CD4-positive, alpha-beta T cell (primary cell): ENCODE measurements at places on chromosomes 3 and 15.

- DNase-seq, result no peak
- no peaks in the 10 kb centered on the region for H3K4me1 ChIP-seq
- H3K27ac ChIP-seq, result no peak overlapping the region
- H3K36me3 ChIP-seq, result no peaks in the 10 kb centered on the region
- H3K27me3 ChIP-seq, result no peaks in the 10 kb centered on the region
These were observed 10.6 kb downstream of the HCN4 start for GRCh38 chr15:73357999-73358665.

DNA sequence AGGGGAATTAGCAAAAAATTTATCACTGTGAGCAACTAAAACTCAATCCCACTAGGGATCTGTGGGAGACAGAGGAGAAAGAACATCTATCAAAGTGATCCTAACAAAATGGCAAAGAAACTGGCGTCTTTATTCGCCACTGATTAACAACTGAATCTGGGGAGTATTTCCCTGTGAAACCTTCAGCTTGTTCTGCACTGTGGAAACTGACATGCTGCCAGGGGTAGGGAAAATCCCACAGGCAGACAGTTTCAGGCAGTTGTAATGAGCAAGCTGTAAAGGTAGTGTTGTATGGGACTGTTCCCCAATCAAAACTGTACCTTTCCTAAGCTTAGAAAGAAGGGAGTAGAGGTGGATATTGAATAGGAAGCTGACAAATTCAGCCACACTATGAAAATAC is 611.7 kb downstream of the VGLL3 start:
- no peaks in the 10 kb centered on the region for H3K36me3 ChIP-seq
- DNase-seq, result no peak
- no peaks in the 10 kb centered on the region for H3K4me1 ChIP-seq
- H3K27ac ChIP-seq, result no peak overlapping the region
- no peaks in the 10 kb centered on the region for H3K27me3 ChIP-seq

- no peak overlapping the region for H3K27ac ChIP-seq
- H3K27me3 ChIP-seq, result no peaks in the 10 kb centered on the region
- H3K36me3 ChIP-seq, result no peaks in the 10 kb centered on the region
- no peak for DNase-seq
- no peak overlapping the region for H3K4me3 ChIP-seq
These were observed 129.2 kb upstream of the CBLB start for GRCh38 chr3:105997800-105998526.

- DNase-seq, result no peak
- no peak overlapping the region for H3K4me3 ChIP-seq
- H3K36me3 ChIP-seq, result no peaks in the 10 kb centered on the region
- H3K27ac ChIP-seq, result no peak overlapping the region
- H3K27me3 ChIP-seq, result no peaks in the 10 kb centered on the region
- H3K4me1 ChIP-seq, result no peaks in the 10 kb centered on the region
These were observed 424.8 kb upstream of the TGFBR2 start for GRCh38 chr3:30181581-30181980.

DNA sequence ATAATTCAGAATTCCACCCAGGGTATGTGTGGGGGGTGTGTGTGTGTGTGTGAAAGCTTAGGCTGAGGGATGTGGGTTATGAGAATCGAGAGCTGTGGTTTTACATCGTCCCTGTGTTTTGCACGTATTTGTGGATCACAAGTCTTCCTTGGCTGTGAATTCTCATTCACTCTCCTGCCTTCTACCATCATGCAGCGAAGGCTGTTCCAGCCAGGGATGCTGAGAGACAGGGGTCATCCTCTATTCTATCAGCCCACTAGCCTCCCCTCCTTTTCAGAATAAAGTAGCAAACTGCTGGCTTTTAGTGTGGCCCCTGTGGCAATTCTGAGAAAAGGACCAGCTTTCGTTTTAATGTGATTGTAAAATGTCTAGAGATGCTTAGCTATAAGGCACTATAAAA is 460.6 kb upstream of the NR2F2 start:
- no peak for DNase-seq
- no peaks in the 10 kb centered on the region for H3K27me3 ChIP-seq
- H3K36me3 ChIP-seq, result no peaks in the 10 kb centered on the region
- no peak overlapping the region for H3K4me3 ChIP-seq

GRCh38 chr15:58309963-58310928 is 121.5 kb upstream of the LIPC start:
- DNase-seq, result no peak
- H3K27ac ChIP-seq, result no peak overlapping the region
- H3K36me3 ChIP-seq, result no peaks in the 10 kb centered on the region
- peaks cover 20% of the 10 kb centered on the region for H3K4me1 ChIP-seq

DNA sequence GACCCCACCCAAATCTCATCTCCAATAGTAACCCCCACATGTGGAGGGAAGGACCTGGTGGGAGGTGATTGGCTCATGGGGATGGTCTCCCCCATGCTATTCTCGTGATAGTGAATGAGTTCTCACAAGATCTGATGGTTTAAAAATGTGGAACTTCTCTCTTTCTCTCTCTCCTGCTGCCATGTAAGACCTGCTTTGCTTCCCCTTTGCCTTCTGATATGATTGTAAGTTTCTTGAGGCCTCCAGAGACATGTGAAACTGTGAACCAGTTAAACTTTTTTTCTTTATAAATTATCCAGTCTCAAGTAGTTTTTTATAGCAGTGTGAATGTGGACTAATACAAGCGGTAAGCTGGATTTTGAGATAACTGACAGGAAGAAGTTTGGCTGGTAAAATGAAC is 60.3 kb upstream of the MBNL1 start:
- H3K27ac ChIP-seq, result no peak overlapping the region
- no peak for DNase-seq

GRCh38 chr3:63656786-63657185 is 4.3 kb downstream of the SNTN start:
- no peak overlapping the region for H3K27ac ChIP-seq
- H3K4me1 ChIP-seq, result no peaks in the 10 kb centered on the region
- no peak for DNase-seq
- no peaks in the 10 kb centered on the region for H3K27me3 ChIP-seq
- H3K4me3 ChIP-seq, result no peak overlapping the region

DNA sequence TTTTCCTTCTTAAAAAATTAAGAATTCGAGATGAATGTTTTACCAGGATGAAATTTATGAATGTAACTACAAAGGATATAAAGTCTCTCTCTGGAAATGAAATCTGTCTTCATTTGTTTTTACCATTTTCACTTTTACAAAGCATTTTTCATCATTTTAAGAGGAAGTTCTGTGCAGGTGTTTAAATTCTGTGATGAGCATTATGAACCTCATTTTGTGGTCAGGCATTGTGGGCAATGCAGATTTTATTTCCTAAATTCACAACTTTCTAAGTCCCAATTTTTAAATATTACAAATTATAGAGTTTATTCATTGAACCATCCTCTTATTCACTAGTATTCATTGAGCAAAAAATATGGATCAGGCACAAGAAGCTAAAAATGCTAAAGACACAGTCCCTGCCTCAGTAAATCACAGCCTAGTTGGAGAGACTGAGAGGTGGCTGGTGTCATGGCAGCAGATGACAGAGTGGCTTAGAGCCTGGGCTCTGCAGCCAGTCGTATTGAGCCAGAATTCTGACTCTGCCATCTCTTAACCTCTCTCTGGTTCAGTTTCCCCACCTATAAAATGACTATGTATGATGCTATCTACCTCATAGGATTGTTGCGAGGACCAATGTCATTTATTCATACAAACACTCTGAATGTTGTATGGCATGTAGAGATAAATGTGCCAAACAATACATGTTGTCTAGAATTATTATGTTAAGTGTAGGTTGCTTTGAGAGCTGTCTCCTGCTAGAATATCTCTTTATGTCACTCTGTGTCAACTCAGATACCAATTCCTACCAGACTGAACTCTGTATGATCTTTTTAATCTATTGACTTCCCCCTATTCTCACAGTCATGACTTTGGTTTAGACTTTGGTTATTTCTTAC is 7.5 kb upstream of the TGFBR2 start:
- no peak overlapping the region for H3K4me3 ChIP-seq
- no peaks in the 10 kb centered on the region for H3K36me3 ChIP-seq
- DNase-seq, result no peak
- H3K27ac ChIP-seq, result no peak overlapping the region

GRCh38 chr3:12629560-12629959 is 34.4 kb downstream of the RAF1 start:
- H3K27me3 ChIP-seq, result no peaks in the 10 kb centered on the region
- no peak overlapping the region for H3K27ac ChIP-seq
- H3K36me3 ChIP-seq, result peaks cover 5% of the 10 kb centered on the region
- no peak overlapping the region for H3K4me3 ChIP-seq
- no peak for DNase-seq

DNA sequence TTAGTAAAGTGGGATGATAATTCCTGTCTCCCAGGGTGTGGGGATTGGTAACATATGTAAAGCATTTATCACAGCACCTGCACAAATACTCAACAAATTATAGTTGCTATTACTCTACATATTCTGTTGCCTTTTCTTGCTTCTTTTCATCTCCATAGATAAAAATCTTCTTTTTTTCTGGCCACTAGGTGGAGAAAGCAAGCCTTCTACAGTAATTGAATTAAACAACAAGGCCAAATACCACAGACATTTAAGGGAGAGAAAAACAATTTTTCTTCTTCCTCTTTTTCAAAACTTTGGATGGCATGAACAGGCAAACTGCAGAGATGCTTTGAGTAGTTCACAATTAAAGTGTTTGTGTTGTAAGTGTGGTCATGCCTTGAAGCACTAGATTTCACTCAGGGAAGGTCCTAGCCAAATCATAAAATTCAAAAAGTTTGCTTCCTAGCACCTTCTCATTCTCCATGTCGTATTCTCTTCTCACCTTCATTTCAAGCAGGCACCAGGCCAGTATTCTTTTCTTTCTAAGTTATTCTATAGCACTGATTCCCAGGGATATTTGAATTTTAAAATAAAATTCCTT is 493.4 kb upstream of the TGFBR2 start:
- H3K4me1 ChIP-seq, result no peaks in the 10 kb centered on the region
- H3K27me3 ChIP-seq, result no peaks in the 10 kb centered on the region
- no peaks in the 10 kb centered on the region for H3K36me3 ChIP-seq

- no peaks in the 10 kb centered on the region for H3K27me3 ChIP-seq
- no peak overlapping the region for H3K27ac ChIP-seq
- H3K4me3 ChIP-seq, result no peak overlapping the region
- DNase-seq, result peak; percentile 75
These were observed 2.2 kb upstream of the DCAF1 start for GRCh38 chr3:51501833-51502561.

GRCh38 chr3:62712746-62713145 is 162.5 kb downstream of the CADPS start:
- no peak overlapping the region for H3K27ac ChIP-seq
- H3K4me3 ChIP-seq, result no peak overlapping the region
- no peaks in the 10 kb centered on the region for H3K27me3 ChIP-seq
- H3K4me1 ChIP-seq, result no peaks in the 10 kb centered on the region

DNA sequence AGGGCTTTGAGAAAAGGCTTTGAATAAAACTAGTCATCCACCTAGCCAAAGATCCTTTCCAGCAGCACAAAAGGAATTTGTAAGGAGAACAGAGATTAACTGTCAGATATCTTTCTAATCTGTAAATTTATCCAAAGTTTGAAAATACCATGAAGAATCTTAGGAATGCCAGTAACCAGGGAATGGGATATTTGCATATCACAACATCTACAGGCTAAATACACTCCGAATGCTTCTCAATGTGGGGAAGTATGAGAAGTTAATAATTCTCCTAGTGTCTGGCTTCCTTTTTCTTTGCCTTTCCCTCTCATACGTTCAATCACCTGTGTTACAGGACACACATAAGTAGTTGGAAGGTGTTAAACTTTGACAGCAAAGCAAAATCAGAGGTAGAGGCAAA is 7.8 kb downstream of the ANAPC13 start:
- H3K4me1 ChIP-seq, result peaks cover 4% of the 10 kb centered on the region
- no peak for DNase-seq
- H3K4me3 ChIP-seq, result no peak overlapping the region
- no peak overlapping the region for H3K27ac ChIP-seq

GRCh38 chr3:71693641-71694040 is 31.6 kb downstream of the EIF4E3 start:
- no peak overlapping the region for H3K27ac ChIP-seq
- H3K4me3 ChIP-seq, result no peak overlapping the region

DNA sequence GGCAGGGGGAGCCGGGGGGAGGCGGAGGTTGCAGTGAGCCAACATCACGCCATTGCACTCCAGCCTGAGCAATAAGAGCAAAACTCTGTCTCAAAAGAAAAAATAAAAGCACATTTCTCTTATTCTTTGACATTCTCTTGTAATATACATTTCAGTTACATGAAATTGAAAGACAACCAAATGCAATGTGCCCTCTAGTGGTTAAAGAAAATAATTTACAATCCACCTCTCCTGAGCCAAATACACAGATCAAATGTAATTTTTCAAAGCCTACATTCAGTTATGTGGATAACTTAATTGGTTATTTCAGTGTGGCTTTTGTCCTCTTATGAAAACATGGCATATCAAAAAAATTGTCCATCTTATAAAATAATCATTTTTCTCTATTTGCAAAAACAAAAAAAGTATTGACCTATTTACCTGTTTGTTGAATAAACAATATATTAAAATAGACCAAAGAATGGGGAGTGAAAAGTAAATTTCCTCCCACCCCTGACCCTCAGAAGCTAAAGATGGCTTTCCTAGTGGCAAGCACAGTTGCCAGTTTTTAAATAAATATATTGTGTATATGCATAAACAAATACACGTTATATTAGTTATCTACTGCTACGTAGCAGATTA is 14.2 kb upstream of the U2SURP start:
- H3K4me3 ChIP-seq, result no peak overlapping the region
- no peaks in the 10 kb centered on the region for H3K36me3 ChIP-seq
- H3K27me3 ChIP-seq, result no peaks in the 10 kb centered on the region

GRCh38 chr3:48685293-48685602 is 467 bp downstream of the NCKIPSD start:
- H3K36me3 ChIP-seq, result peaks cover 53% of the 10 kb centered on the region
- no peak overlapping the region for H3K27ac ChIP-seq
- peaks cover 31% of the 10 kb centered on the region for H3K4me1 ChIP-seq
- H3K27me3 ChIP-seq, result no peaks in the 10 kb centered on the region
- no peak for DNase-seq
- H3K4me3 ChIP-seq, result peak overlapping the region; percentile 69

DNA sequence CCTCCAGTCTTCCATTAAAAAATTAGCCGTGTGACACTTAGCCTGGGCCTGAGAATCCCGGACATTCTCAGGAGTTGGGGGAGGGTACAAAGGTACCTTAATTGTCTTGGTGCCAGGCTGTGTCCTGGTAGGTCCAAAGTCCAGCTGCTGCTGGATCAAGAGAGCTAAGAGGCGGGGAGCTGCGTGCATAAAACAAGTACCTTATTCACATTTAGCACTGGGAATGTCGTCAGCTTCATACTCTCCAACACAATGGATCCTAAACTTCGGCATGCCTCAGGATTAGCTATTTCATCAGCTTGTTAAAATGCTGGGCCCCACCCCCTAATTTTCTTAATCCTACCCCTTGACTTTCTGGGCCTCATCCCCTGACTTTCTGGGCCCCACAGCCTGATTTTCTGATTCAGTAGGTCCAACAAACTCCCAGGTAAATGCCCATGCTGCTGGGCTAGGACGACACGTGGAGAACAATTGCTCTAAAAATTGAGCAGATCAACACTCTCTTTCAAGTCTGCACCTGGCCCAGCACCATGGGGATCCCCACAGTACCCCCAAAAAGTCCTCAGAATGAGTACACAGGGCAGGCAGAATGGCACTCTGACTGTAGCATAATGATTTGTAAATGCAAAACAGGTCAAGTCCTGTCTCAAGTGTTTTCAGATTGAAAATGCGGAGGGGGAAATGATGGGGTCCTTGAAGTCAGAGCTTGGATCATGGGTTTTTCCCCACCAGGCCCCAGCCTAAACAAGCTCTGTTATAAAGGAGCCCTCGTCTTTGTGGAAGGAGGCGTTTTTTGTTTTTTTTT is 5.6 kb upstream of the AEN start:
- H3K4me3 ChIP-seq, result no peak overlapping the region
- no peaks in the 10 kb centered on the region for H3K36me3 ChIP-seq
- H3K4me1 ChIP-seq, result peaks cover 4% of the 10 kb centered on the region
- H3K27me3 ChIP-seq, result peaks cover 13% of the 10 kb centered on the region
- no peak overlapping the region for H3K27ac ChIP-seq
- DNase-seq, result no peak
